MCF 10A (cell line): ENCODE measurements at places on chromosomes 7 and 10.

DNA sequence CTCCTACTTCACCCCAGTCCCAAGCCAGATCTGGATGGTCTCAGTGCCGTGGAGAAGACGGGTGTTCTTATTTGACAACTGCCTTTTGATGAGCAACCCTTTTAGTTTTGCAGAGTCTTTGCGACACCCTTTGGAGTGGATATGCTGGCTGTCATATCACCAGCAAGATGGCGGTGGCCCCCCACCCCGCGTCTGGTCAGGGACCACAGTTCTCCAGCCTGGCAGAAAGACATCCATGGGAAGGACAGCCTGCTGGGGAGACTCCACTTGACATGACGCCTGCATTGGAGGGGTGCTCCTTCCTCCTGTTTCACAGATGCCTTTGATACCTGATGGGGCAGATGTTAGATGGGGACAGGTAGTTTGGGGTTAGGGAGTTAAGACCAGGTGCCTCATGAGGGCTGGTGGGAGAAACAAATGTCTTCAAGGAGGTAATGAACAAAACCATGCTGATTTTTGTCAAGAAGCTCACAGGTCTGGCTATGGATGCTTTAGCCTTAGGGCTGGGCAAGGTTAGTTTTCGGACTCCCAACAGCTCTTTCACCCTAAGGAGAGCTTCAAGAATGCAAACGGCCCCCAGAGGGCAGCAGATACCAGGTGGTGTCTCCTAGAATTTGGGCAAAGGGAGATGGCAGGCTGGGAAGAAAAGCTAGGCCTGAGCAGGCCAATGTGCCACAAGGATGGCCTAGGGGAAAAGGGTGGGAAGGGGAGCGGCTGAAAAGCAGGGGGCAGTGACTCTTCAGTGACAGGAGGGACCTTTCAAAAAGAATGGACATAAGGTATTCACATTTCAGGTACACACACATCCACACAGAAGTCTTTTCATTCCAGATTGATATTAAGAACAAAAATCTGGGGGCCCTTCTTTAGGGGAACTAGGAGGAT, 95.2 kb downstream of the CLEC2L start:
- peak; percentile 60 for DNase-seq

GRCh38 chr7:140557809-140558518, 78.7 kb upstream of the MKRN1 start:
- no peak for DNase-seq

DNA sequence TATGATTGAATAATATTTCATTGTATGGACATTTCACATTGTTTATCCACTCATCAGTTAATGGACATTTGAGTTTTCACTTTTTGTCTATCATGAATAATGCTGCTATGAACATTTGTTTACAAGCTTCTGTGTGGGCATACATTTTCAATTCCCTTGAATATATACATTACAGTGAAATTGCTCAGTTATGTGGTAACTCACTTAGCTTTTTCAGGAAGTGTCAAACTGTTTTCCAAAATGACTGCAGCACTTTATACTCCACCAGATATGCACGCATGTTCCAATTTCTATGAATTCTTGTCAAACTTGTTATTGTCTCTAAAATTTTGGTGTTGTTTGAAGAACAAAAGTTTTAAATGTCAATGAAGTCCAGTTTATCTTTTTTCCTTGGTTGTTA, 401.2 kb downstream of the THSD7A start:
- DNase-seq: no peak

DNA sequence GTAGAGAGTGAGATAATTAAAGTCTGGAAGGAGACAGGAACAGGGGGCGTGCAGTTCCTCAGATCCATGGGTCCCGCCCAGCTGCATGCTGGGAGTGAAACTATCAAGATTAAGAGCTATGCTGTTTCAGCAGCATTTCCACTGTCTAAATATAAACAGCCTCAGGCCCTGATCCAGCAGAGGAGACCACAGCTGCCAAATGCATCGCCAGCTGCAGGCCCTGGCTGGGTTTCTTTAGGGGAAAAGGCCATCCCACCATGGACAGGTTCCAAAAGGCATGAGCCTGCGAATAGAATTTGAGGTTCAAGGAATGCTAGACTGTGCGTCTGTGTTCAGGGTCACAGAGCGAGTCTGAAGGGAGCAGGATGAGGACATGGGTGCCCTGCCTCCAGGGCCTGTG, 411.4 kb downstream of the PAXIP1 start:
- DNase-seq: no peak

DNA sequence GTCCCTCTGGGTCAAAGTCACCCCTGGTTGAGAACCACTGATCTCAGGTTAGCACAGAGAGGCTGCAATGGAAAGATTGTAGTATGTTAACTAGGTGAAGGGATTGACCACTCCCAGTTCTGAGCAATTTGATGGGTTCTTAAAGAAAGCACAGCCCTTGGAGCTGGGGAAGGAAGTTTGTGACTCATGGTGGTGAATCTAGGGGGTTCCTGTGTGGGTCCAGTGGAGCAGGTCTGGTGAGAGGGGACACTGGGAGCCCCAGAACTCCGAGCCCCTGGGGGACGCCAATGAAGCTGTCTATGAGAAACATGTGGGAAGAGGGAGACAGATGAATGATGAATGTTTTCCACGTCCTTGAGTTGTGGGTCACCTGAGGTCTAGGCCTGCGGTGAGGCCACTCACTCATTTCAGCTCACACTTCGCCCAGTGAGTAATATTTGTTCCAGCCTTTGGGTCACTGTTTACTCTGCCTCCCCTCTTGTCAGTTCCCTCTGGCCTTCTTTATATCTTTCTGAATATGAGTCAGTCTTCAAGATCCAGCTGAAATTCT, 341.9 kb downstream of the LRMDA start:
- peak; percentile 16 for DNase-seq

DNA sequence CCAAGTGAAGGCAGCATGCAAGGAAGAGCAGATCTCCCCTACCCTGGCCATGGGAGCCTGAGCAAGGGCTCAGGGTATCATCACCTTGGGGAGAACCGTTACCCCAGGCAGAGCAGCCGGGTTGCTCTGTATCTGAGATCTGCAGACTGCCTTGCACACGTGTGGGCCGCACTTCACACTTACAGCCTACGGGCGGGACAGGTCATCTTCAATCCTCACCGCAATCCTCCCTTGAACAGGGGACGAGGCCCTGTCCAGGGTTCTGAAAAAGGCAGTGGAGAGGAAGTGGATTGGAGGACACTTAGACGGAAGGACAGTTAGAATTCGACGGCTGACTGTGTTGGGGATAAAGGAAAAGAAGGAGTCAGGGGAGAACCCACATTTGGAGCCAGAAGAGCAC, 51.4 kb downstream of the NPS start:
- DNase-seq: peak; percentile 36

DNA sequence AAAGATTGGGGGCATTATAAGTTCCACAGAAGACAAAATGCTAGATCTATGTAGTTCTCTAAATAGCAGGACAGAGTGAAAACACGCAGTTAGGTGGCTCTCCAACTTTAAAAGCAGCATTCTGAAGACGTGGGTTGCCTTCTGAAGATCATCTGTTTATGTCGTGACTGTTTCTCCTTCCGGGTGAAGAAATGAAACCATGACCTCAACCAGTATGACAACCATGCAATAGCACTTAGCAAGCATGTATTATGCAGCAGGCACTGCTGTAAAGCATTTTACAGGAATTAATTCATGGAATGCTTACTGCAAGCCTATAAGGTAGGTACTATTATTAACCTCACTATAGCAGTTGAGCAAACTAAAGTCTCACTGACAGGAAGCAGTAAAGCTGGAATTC, 125.2 kb downstream of the SLC25A13 start:
- no peak for DNase-seq

DNA sequence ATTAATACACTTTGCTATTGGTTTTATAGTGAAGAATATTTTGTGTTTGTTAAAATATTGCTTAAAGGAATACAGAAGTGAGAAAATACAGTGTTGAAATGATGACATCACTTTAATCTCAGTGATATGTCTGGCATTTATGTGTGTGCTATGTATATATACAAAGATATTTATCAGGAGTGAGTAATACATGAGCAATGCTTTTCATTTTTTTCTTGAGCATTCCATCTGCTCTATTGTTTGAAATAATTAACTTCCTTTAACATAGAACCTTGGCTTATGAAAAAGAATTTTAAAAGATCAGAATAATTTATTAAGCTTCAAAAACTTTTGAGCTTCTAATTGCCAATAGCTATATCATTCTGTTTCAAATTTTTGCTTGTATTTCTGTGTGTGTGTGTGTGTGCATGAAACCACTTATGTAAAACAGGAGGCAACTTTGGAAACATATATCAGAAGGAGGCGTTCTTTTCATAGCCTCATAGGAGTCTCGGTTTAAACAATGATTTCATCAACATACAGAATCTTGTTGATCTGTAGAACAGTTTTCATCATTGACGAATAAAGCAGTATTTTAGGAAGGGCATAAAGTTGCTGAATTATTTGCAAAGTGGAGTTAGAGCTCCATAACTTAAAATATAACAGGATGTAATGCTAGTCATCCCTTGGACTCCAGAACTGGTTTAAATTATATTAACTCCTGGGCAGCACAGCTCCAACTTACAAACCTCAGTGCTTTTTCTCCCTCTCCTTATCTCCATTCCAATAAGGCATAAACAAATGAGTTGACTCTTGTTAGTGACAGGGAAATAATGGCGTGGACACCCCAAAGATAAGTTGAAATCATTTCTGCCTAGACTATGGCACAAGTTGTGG, 228.4 kb upstream of the DGKB start:
- DNase-seq: peak; percentile 5

- DNase-seq: no peak
Measured at GRCh38 chr7:81207801-81208200, 288.9 kb upstream of the SEMA3C start.

GRCh38 chr7:24888653-24889052, 91.3 kb downstream of the OSBPL3 start:
- DNase-seq: no peak

DNA sequence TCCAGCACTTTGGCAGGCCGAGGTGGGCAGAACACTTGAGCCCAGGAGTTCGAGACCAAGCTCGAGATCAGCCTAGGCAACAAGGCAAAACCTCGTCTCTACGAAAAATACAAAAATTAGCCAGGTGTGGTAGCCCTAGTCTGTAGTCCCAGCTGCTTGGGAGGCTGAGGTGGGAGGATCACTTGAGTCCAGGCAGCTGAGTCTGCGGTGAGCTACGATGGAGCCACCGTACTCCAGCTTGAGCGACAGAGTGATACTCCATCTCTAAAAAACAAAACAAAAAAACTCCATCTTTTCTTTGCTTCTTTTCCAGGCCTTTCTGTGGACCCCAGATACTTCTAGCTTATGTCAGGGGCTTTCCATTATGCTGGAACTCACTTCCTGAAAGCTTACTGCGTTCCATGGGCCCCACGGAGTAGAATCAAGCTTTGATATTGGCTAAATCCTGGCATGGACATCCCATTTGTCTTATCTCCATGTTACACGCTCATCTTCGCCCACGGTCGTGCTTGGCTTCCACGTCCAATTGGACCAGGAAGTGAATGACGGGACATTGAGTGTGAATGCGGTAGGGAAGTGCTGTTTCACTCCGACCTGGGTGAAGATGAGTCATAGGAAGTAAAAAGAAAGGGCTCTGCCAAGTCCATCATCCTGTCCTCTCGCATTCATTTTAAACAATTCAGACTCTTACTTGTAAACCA, 45.7 kb downstream of the FAM171A1 start:
- peak; percentile 82 for DNase-seq

DNA sequence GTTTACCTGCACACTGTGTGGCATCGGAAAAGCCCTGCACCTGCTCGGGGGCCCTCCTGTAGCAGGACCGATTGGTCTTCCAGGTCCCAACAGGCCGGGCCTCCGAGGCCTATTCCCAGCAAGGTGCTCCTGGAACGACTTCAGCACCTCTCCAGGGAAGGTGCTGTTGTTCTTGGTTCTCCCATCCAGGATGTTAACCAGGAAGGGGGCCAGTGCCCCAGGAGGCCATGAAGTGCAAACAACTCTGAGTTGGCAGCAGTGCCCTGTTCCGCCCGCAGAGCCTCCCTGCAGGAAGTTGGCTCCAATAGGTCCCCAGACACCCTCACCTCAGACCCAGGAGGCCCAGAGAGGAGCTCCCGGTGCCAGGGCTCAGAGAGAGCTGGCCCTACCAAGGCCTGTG, 64.0 kb upstream of the DUSP5 start:
- no peak for DNase-seq

- DNase-seq: no peak
Measured at GRCh38 chr7:105935250-105935649, 27.8 kb upstream of the CDHR3 start.

DNA sequence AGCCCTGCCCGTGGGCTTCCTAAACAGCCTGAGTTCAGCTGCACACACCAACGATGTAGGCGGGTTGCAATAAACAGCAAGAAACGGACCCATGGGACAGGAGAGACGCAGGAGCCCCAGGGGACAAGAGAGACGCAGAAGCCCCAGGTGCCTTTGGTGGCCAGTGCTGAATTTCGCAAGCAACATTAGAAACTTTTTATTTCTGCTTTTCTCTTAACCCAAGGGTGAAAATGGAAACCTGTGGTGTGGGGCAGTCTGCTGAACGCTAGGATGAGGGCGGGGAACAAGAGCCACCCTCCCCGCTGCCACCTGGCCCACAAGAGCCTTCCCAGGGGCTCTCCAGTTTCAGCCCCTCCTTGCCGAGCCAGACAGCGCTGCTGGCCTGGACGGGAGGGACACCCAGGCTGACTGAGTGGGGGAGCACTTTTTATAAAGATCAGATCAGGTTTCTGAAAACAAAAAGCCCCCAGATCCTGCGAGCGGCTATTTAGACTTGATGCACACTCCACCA, 20.0 kb upstream of the GPR146 start:
- no peak for DNase-seq

DNA sequence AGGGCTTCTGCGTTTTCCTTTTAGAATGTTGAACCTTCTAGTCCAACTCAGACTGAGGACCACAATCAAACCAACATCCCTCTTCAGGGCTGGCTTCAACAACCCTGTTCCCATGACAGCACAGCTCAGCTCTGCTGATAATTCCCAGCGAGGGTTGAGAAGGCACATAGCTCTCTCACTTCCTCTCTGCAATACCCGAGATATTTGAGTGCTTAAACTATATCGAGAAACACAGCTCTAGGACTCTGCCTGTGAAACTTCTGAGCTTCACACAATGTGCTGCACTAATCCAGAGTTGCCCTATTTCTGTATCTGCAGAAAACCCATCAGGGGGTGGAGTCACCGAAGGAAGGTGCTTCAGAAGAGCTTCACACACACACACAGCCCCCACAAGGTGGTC, 1.6 kb upstream of the ADARB2 start:
- DNase-seq: no peak

DNA sequence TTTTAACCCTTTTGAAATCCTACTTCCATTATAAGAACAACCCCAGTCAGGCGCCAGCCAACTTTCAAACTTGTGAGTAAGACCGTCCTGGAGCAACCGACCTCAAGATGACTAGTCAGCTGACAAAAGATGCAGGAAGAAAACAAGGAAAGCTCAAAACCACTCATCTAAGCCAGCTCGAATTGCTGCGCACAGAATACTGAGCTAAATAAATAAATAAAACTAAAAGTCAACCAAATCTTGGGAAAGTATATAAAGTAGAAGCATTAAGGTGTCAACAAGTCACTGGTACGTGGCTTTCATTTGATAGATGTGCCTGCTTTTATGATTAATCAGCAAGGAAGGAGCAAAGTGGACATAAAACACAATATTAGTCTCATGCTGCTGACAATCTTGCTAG, 1269.8 kb downstream of the XPNPEP1 start:
- no peak for DNase-seq

GRCh38 chr7:40923626-40924025, 779.3 kb downstream of the INHBA start:
- no peak for DNase-seq
